ENCODE measurements at places on chromosomes 7 and 10.
A peak's percentile ranks its signal among the peaks of the same experiment; 100 is the strongest.

- no peak for DNase-seq
These were observed 31.6 kb downstream of the COA1 start for GRCh38 chr7:43697690-43698089.

DNA sequence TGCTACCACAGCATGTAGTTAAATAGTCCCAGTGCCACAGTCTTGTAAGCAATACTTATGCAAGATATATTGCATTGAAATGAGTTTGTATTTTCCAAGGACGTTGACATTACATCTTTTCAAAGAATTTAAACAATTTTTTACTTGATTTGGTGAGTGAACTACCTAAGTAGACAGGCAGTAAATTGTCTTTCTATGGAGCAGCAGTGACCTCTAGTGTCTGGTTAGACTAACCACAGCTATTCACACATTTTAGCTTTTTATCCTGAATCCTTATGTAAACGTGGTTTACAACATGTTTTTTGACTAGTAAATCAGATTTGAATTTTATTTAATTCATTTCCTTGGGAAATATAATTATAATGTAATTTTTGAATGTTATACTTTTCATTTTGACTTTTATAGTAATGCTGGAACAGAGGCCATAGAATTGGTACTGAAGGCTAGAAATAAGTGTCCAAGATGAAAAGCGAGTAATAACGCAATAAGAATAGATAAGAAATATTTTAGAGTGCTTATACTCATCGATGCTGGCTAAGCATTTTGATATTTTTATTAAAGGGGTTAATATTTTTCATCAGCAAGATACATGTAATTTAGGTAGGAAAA is 5.6 kb downstream of the LRRTM3 start:
- DNase-seq, result no peak

GRCh38 chr10:86440874-86441843 is 74.6 kb upstream of the GRID1 start:
- no peak for DNase-seq

GRCh38 chr7:145848691-145849090 is 267.9 kb upstream of the CNTNAP2 start:
- no peak for DNase-seq

GRCh38 chr7:74412056-74412455 is 41.6 kb upstream of the GTF2IRD1 start:
- DNase-seq, result no peak

GRCh38 chr7:139523199-139523941 is at the start of gene CLEC2L:
CLEC2L (plus strand) TSS chr7:139523685; CDS start chr7:139523928, 243 bp downstream.
- no peak for DNase-seq

- DNase-seq, result no peak
These were observed 97.6 kb downstream of the NRP1 start for GRCh38 chr10:33236916-33237315.

DNA sequence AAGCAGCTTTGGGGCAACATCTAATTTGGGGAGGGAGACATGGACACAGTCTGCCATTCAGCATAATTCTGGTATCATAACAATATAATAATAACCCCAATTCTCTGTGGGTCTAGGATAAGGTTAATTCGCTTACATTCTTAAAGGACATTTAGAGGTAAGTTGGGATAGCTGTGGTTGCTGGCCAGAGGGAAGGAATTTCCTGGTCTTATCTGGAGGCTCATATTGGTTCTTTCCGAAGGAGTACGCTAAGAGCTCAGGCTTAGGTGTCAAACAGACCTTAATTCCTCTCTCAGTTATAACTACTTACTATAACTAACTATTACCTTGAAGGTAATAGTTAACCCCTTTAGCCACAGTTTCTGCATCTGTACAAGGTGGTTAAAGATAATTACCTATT is 68.8 kb downstream of the SPAG6 start:
- no peak for DNase-seq

GRCh38 chr10:98249134-98249533 is 18.9 kb downstream of the LOXL4 start:
- no peak for DNase-seq

DNA sequence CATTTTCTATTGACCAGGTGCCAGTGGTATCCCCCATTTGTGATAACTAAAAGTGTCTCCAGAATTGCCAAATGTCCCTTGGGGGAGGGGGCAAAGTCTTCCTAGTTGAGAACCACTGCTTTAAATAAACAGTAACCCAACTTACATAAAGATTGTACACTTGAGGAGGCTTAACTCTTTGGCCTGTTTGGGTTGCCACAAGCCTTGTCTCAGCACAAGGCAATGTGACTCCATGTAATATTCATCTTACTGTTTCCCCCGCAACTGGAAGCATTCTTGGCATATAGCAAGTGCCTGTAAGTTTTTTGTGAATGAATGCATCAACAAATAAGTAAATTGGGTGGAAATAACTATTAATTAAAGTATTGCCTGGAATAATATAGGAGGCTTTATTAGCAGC is 108.3 kb downstream of the ANK3 start:
- no peak for DNase-seq

- no peak for DNase-seq
These were observed 343.2 kb downstream of the PTPRN2 start for GRCh38 chr7:158244430-158244829.

DNA sequence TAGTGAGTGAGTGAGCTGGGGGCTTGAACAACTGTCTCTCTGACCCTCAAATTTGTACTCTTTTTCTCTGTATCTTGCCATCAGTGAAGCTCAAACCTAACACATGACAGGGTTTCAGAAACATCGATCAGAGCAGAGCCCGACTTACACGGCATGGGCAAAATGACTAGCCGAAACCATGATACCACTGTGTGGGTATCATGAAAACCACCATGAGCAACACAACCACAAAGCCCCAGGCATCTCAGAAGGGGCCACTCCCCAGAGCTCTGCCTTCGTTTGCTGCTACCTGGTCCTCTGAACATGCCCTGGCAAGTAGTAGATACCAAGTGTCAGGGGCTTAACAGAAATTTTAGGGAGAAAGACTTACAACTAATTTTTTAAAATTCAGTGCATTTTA is 308.5 kb downstream of the WDR11 start:
- DNase-seq, result no peak

GRCh38 chr10:71912431-71912830 is 51.8 kb upstream of the CHST3 start:
- DNase-seq, result no peak

- DNase-seq, result no peak
These were observed 20.0 kb downstream of the LRRD1 start for GRCh38 chr7:92158660-92159575.

DNA sequence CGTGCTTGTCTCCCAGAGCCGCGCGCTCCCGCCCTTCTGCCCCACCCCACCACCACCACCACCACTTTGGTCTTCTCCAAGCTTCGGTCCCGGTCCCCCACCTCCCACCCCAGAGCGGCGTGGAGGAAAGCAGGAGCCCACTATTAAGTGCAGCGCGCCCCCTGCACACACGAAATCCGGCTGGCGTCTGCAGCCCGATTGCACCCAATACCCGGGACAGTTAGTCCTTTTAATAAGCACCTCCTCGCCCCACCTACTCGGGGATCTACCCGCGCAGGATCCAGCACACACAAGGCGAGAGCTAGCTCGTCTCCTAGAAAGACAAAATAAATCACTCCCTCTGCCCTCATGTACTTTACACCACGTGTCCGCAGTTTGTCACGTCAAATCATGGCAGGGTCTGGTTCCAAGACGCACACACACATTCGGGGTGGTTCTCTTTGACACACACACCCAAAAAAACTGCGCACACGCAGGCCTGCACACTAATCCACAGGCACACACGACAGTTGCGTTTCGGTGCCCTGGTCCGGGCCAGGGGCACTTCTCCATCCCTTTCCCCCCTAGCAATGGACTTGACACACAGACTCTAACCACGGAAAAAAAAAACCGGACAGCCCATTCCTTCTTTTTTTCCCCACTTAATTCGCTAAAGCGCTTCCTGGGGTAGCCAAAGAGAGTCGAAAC is 1.6 kb downstream of the SFMBT2 start:
- peak; percentile 64 for DNase-seq

- DNase-seq, result no peak
These were observed 10.8 kb upstream of the ELN start for GRCh38 chr7:74017125-74017524.

DNA sequence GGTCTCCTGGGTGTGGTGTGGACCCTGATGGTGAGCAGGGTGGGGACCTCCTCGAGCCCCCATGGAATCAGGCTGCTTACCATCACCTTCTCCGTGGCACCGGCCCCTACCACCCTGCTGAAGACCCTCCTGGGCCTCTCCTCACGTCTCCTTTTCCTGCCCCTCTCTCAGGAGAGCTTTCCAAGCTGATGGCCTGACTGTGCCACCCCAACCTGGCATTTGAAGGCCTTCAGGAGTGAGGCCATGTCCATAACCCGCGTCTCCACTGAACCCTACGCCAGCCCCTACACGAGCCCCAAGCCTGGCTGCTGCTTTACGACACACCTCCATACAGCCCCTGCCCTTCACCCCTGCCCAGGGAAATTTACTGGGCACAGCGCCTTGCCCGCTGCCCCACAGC is 55.4 kb downstream of the ZRANB1 start:
- no peak for DNase-seq

GRCh38 chr10:84076540-84077195 is 62.6 kb upstream of the GHITM start:
- no peak for DNase-seq

GRCh38 chr10:47365431-47366180 is 17.4 kb downstream of the RBP3 start:
- DNase-seq, result no peak

GRCh38 chr10:121221991-121222390 is 370.8 kb downstream of the WDR11 start:
- no peak for DNase-seq

DNA sequence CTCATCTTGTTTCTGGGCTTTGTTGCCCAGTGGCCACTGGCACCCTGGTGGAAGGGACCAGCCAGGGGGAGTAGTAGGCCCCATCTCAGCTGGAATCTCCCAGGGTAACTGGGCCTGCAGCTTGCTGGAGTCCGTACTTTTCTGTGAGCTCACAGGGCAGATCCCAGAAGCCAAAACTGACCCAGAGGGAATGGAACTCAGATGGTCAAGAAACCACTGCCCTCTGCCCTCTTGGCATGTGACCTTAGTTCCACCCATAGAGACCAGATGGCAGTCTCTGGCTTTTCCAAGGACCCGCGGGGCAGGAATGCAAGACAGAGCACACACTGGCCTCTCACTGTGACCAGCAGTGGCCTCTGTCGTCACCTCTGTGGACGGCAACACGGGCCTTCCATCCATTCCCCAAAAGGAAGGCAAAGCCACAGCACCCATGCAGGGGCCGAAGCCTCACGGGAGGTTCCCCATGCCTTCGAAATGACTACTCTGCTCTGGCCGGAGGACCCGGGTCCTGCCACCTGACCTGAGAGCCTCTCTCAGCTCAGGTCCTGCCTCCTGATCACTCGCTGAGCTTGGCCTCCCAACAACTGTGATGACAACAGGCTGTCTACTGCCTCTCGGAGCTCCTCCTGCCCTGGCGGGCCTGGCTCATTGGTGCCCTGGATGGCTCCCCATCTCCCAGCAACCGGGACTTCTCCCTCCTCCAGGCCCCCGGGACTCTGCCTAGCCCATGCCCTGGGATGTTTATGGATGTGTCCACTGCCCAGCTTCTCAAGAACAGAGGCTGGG is 29.9 kb downstream of the MYL10 start:
- no peak for DNase-seq

GRCh38 chr7:122572706-122573105 is 126.2 kb downstream of the RNF133 start:
- DNase-seq, result no peak

DNA sequence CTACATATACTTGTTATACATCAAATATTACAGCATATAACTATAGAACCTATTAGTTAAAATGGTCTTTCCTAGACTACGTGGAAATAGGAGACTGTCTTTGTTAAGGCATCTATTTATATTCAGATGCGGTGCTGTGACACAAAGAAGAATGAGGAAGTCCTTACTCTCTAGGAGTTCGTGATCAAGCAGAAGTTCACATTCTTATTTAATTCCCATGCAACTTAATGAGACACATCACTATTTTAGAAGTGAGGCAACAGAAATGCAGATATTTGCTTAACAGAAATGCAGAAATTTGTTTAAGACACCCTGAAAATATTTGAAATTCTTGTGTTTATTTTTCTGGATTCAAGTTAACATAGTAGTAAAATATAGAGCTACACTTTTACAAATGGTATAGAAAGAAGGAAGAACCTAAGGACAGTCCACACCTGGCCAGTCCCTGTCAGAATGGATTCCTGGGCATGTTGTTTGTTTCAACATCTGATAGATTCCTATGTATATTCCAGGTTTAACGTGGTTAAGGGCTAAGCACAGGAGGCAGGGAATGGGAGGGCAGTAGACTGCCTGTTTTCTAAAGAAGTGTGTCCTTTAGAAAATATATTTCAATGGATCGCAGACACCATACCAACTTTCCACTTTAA is 70.6 kb upstream of the NXPH1 start:
- no peak for DNase-seq

GRCh38 chr10:46282842-46283574 is 3.8 kb upstream of the ANTXRL start:
- DNase-seq, result peak; percentile 67

DNA sequence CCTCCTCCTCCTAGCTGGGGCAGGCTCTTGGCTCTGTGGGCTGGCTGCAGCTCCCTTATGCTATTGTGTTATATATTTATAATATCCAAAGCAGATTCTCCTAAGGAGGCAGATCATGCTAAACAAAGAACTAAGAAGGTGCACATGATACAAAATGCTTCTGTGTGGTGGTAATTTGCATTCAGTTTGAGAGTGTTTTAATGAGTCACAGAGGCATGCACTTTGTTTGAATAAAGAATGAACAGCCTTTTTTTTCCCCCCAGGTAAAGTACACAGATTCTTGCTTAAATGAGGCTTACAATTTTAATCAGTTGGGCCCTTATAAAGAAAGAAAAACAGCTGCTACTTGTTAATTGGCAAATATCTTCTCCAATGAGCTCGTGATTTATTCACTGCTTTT is 95.0 kb downstream of the FANK1 start:
- DNase-seq, result no peak

GRCh38 chr10:125878957-125879835 is 1.9 kb downstream of the DHX32 start:
- DNase-seq, result no peak

- no peak for DNase-seq
These were observed 9.0 kb downstream of the GTF2IRD1 start for GRCh38 chr7:74462707-74463100.

GRCh38 chr7:25308906-25309705 is 80.8 kb upstream of the NPVF start:
- DNase-seq, result no peak

GRCh38 chr7:116796471-116796870 is 65.9 kb upstream of the CAPZA2 start:
- no peak for DNase-seq

GRCh38 chr7:128921866-128922440 is 11.4 kb upstream of the KCP start:
- no peak for DNase-seq

All from CD4-positive, alpha-beta T cell treated with Interferon alpha-2 for 1 hour (primary cell).